NCI-H226 (cell line): ENCODE measurements at places on chromosomes 12 and 14.

- DNase-seq = peak; percentile 38
Observed at GRCh38 chr12:92108651-92109050, 37.0 kb downstream of the BTG1 start.

DNA sequence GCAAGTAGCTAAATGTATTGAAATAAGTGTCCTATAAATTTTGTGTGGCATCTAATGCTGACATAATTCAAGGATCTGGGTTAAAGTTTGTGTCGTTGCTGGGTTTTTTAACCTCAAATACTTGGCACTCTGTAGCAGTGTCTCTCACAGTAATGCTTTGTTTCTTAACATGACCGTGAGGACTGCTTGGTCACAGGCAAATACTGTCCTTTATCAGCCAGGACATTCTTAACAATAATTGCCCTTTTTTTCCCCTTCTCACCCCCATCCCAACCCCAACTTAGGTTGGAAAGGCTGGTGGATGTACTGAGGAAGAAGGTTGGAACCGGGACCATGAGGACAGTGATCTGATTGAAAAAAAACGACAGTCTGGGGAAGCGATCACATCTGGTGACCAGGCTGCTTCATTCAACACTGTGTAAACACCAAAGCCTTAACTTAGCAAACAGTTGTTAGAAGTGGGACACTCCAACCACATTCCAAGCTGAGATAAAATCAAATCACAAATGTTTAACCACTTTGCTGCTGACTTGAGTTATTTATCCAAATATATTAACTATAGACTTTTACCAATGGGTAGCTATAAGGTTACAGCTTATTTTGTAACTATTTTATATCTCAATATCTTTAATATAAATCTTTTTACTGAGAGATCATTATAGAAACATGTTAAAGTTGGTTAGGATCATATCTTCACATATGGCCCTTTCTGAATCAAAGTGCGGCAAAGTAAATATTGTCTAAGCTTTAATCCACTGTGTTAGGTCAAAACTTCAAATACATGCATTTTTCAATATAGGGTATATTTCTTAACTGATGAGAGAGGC, 48.2 kb downstream of the FOXA1 start:
- no peak for DNase-seq

DNA sequence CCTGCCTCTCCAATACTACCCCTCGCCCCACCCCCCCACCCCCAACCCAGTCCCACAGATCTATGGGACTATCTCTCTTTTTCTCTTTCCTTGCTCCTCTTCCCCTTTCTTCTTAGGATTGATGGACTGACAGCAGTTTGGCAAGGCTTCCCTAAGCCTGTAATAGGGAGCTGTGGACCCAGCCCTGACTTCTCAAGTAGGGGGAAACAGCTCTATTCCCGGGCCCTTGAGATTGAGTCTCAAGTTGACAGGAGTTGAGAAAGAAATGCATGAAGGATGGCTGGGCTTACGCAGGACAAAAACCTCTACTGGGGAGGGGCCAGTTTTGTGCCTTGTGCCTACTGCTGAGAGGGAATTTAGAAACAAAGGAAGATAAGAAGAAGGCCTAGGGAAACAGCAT, 60.4 kb downstream of the SMUG1 start:
- DNase-seq = no peak

- DNase-seq = no peak
Observed at GRCh38 chr14:101689039-101689501, 72.4 kb upstream of the PPP2R5C start.

DNA sequence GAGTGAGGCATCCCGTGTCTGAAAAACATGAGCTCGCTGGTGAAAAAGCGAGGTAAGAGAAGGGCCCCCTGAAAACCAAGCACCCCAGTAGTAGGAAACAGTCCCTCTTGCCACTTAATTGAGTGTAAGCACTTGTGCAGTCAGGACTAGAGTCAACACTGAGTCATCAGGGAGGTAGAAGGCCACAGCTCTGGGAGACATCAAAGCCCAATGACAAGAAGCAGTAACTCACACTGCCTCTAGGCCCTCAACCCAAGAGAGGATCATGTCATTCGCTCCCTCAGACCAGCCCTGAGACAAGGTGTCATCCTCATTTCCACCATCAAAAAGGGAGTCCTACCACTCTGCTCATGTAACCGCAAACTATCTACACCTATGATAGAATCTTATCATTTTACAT, 17.8 kb downstream of the POMT2 start:
- no peak for DNase-seq
